ENCODE measurements at places on chromosomes 3 and 15.

DNA sequence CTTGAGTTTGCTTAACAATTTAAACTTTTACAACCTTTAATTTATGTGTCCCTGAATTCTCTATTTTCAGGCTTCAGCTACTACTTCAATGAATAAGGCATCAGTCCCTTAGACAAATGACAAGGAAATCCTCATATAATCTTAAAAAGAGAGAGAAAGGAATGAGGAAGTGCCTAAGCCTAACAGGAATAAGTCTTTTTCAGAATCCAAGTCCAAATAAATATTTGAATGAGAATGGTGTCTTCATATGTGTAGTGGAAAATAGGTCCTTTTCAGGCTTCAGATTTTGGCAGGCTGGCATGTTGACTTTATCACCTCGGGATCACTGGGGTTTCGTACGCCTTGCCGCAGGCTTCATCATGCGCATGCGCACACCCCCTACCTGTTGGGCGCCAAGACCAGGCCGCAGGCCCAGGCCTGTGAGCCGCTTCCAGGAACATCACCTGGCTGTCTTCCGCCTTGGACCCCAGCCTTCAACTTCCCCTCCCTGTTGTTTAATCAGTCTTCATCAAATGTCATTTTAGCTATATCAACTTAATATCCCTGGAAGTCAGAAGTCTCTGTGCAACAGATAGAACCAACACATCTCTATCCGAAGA is 334.5 kb downstream of the SOX2 start:
- no peak for DNase-seq

DNA sequence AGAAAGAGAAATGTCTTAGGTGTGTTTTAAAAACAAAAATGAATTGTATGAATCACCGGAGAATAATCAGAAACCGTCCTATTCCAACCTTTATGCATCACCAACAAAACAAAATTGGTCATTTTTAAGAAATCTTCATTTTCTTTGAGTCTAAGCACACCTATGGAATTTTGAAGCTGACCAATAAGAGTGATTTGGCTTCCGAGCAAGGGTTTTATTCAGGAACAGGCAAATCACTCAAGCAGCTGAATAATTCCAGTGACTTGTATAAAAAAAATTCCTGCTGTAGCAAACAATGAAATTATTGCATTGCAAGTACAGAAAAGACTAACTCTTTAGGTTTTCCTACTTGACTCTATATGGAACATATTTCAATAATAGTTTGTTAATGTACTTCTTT is 83.8 kb upstream of the FNDC3B start:
- DNase-seq, result no peak

- no peak for DNase-seq
These were observed 1141.2 kb upstream of the EPHA6 start for GRCh38 chr3:95673215-95673614.

DNA sequence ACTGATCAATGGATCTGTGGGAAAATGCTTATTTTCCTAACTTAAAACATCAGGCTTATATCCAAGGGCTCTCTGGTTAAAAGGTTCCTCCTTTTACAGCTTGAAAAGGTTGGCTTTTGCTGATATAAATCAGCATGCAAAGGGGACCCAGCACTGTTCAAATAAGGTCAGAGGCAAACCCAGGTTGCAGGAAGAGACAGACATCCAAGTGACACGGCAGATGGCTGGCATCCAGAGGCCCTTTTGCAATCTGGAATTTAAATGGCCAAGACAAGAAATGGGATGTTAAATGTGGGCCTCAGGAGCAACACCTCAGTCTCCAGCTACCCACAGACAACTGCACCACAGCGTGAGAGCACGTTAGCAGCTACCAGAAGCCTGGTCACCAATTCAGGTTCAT is 6.3 kb downstream of the SH3BP5 start:
- no peak for DNase-seq

- DNase-seq, result no peak
These were observed 63.3 kb downstream of the ULK4 start for GRCh38 chr3:41898631-41899030.

DNA sequence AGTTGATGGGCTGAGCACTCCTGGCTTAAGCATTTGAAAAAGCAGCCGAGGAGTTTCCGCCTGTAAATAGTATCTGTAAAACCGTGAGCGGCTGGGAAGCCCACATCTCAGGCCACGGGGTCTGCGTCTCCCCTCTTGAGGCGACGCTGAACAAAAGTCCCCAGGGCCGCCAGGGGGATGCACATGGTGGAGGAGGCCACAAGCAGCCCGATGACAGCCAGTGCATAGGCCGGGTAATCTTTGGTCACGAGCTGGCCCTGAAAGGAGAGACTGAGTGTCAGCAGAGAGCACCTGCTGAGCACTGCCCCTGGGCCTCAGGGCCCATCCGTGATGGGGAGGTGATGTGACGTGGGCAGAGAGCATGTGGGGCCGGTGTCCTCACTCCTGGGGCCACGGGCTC is 37.5 kb downstream of the SLC6A20 start:
- no peak for DNase-seq

GRCh38 chr3:127385540-127385870 is 97.7 kb upstream of the PRR20G start:
- no peak for DNase-seq

DNA sequence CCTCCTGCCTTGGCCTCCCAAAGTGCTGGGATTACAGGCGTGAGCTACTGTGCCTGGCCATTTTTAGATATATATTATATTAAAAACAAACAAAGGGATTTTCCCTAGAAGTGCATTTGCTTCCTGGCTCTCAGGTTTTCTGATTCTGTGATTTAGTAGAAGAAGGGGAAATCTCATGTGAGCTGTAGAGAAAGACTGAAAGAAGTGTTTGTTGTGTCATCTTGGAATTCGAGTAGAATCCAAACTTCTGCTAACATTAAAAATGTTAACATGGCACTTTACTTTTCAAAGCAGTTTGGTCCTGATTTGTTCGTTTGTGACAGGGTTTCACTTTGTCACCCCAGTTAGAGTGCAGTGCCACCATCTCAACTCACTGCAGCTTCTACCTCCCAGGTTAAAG is 34.9 kb downstream of the IQGAP1 start:
- DNase-seq, result no peak

- no peak for DNase-seq
These were observed 70.4 kb downstream of the MAGEF1 start for GRCh38 chr3:184641430-184641829.

DNA sequence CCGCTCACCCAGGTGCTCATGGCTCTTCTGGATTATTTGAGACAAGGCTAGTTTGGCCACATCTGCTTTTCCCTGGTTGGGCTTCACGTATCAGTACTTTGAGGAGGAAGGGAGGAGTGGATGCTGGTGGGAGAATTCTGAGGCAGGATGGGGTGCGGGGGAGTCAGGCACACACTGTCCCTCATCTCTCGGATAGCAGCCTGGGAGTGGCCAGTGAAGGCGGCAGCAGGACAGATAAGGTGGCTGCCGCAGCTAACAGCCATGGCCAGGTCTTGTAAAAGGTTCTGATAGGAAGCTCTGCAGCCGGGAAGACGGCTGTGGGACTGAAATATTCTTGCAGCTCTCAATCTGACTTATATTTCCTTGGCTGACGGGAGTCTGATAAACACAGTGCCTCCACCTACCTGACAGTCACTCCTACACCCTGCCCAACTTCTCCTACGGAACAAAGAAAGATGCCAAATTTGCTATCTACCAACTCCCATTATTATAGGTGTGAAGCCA is 87.3 kb downstream of the MESD start:
- no peak for DNase-seq

DNA sequence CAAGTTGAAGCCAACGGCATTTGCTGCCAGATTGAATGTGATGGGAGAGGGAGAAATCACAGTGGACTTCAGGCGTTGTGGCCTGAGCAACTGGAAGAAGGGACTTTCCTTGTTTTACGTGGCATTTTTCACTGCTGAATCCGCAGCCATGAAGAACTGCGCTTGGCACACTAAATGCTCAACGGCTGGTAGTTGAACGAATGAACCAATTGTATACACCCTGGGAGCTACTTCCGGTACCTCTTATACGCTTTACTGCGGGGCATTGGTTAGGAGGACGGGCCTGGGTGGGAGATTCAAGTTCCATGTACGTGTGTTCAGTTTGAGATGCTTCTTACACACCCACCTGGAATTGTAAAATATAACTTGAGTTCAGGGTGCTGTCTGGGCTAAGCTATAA is 5.2 kb downstream of the SYNM start:
- no peak for DNase-seq

- DNase-seq, result no peak
These were observed 61.9 kb downstream of the REC114 start for GRCh38 chr15:73504885-73505284.

GRCh38 chr15:31458596-31459399 is 132.2 kb downstream of the KLF13 start:
- DNase-seq, result no peak

GRCh38 chr15:60581485-60581884 is 102.5 kb upstream of the ICE2 start:
- no peak for DNase-seq

DNA sequence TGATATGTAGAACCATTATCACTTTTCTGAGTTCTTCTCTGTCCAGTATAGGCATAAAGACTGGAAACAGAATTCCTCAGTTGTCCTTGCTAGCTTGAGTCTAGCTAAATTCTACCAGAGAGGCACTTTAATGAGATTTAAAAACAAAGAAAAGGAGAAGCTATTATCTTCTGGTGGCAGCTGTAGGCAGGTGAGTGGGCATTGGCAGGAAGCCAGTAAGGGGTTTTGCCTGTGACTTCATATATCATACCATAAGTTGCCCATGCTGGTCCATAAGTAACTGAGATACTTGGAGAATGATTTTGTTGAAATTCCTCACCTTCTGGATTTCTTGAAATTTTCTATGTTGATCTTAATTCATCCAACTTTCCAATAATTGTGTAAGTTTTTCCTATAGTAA is 402.3 kb upstream of the TGFBR2 start:
- DNase-seq, result no peak

- DNase-seq, result no peak
These were observed 581.1 kb upstream of the SEMA6D start for GRCh38 chr15:47136236-47136635.

- DNase-seq, result no peak
These were observed 19.8 kb downstream of the IL1RAP start for GRCh38 chr3:190533511-190534281.

DNA sequence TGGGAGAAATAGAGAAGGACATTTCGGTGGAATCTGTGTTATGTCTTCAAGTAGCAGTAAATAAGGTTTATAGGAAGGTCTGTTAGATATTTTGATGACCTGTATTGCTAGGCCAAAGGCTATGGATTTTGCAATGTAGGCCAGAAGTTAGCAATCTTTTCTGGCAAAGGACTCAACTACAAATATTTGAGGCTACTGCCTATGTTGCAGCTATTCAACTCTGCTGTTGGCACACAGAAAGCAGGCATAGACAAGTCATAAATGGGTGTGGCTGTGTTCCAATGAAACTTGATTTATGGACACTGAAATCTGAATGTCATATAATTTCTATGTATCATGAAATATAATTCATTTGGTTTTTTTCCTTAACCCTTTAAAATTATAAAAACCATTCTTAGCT is 438.7 kb upstream of the C2CD4B start:
- no peak for DNase-seq

DNA sequence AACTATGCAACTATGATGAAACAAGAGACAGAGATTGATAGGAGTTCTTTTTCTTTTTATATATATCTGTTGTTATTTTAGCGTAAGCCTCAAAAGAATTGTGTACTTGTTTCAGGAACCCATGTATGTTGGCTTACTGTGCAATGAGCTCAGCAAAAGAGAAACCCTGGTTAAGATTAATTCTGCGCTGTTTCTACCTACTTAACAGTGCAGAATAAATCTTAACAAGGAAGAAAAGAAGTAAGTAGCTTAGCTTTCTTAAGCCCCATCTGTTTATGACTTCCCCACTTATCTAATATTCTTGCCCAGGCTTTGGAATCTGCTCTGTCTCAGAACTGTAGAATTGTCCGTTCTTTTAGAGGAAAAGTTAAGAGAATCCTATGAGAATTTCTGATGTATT is 27.4 kb downstream of the ECT2 start:
- DNase-seq, result no peak

DNA sequence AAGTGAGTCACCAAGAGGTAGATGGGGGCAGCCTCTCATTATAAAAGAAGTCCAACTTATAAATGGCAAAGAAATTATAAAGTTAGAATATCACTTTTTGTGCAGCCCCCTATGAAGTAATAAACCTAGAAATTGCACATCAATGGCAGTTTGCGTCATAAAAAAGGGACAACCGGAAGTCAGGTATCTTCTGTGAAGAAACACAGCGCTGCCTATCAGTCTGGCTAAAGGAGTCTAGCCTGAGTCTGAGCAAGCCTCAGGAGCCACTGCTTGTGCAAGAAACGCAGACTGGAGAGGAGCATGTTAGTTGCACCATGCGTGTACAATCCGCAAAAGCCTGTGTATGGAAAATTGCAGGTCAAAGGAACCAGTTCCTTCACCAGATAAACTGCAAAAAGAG is 178.4 kb downstream of the ARRDC4 start:
- no peak for DNase-seq

DNA sequence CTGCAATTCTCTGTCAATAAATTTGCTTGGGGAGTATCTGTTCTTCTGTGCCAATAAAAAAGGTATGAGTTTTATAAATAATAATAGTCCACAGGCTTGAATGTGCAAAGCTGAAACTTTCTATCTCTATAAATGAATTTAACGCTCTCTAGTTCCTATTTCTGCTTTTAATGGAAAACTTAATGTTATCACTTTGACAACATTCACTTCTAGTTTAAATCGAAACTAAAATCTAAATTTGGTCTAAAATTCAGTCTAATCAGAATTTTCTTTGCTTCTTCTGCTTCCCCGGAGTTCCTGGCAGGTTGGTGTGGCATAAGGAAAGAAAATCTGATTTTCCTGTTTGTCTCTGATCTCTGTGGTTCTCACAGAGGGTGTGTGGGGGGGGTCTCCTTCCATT is 450.1 kb upstream of the TBL1XR1 start:
- DNase-seq, result no peak

GRCh38 chr3:22244761-22245521 is 493.9 kb upstream of the ZNF385D start:
- no peak for DNase-seq

GRCh38 chr3:146540236-146540635 is 4.2 kb downstream of the PLSCR1 start:
- DNase-seq, result no peak

DNA sequence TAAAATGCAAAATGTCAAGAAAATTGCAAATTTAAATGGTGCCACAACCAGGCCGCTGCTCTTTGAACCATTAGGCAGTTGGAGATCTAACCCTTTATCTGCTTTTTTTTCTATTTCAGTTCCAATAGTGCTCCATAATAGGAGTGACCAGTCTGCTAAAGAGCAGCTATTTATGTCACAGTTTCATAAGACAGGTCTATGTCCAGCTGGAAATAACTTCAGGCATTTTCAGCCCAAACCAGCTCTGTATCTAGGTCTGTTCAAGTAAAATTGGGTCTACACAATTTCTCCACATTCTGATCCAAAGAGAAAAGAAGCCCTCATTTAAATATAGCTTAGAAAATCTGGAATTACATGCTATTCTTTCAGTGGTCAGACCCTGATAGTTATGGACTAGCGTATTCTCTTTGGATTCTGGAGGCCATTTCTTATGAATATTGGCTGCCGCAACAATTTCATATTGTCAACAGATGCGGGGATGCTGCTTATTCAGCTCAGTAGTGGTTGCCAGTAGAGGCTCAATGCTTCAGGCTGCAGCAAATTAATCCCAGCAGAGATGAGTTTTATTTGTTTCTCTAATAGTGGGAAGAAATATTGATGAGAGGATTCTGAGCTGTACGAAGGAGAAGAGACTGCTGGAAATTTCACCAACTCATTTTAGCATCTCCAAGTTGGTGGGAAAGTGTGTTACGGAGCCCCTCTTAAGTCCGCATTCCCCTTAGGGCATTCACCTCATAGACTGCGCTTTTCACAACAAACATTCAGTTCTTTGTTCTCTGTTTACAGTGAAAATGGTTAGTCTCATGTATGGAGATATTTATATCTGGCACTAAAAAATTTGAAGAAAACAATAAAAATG is 887.0 kb downstream of the ROBO1 start:
- no peak for DNase-seq

All from stimulated activated CD8-positive, alpha-beta memory T cell treated with anti-CD3 and anti-CD28 coated beads, Interleukin-4, amount 100 ng/mL, for 24 hours (primary cell).